ENCODE measurements at places on chromosomes 4 and X. TPM values are rescaled to one million over a fixed set of nuclear protein-coding genes. Genes with fewer than 3 reads are reported as not detected.

Gene RPS6KA6
- total RNA-seq = 3.6 TPM

GRCh38 chr4:127249066-127249766 is 383.5 kb upstream of the INTU start:
- no peak for DNase-seq

Gene REST
- total RNA-seq = 19.8 TPM

GRCh38 chr4:76726176-76726575 is 171.8 kb downstream of the SOWAHB start:
- DNase-seq = no peak

DNA sequence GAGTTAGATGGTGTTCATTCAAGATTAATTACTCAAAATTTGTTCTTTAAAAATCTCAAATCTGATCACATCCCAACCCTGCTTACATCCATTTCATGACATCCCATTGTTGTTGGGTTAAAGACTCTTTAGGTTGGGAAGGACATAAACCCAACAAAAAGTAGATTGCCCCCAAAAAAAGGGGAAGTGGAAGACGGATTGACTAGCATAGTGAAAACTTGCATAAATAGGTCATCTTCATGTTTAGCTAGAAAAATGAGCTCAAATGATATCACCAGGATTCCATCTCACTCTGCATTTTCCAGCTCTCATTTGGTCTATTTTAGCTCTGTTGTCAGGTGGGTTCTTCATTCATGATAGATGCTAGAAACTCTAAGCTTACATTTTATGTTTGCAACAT is 18.5 kb upstream of the TET2 start:
- no peak for DNase-seq

Measured in body of pancreas (tissue), 4 donors.